ENCODE measurements at places on chromosomes 6 and 20.

- DNase-seq: no peak
These were observed 15.5 kb downstream of the ADGRF1 start for GRCh38 chr6:47026679-47027078.

DNA sequence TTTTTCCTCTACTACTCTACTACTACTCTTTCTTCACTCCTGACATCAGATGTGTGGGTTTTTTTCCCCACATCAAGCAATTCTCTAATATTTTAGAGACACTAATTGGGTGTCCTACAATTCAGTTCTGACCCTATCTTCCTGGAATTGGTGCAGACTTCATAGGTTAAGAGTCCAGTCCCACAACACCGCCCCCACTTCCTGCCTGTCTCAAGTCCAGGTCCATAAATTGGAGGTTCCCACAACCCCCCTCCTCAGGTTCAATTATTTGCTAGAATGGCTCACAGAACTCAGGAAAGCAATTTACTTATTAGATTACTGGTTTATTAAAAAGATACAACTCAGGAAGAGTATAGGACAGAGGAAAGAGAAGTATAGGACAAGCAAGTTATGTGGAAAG lies 25.7 kb upstream of the SLC2A12 start:
- no peak for DNase-seq

DNA sequence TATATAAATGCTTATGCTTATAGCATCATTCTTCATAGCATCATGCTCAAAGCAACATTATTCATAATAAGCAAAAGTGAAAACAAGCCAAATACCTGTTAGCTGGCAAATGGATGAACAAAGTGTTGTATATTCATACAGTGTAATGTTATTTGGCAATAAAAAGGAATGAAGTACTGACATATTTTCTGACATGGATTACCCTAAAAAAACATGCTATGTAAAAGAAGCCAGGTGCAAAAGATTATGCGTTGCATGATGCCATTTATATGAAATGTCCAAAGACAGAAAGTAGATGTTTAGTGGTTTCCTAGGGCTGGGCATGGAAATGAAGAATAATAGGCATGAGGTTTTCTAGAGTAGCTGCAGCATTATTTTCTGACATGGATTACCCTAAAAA lies 77.1 kb downstream of the GFRA4 start:
- DNase-seq: no peak

DNA sequence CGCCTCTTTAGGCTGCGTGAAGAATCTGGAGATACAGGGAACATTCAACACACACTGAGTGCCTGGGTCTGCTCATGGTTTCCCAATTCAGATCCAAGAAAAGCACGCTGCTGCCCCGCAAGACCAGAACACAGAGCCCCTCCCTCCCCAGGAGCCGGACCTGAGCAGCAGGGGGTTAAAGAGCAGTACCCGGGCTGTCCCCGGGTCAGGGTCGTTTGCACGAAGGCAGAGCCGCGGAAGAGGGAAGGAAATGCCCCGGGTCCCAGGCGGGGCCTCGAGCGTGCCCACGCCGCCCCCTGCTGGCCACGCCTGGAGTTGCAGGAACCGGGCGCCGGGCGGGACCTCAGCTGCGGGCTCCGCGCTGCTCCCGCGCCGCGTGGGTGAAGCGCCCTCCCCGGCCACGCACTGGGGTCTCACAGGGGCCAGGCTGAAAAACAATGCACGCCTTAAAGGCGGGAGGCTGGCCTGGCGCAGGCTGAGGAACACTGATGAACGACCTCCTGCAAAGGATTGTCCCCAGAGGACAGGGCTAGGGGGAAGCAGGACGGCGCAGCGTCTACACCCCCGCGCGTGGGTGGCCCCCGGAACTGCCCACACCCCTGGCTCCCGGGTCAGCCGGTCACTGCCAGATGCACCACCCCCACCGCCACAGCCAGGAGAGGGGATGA lies 48.9 kb downstream of the ANKRD60 start:
- no peak for DNase-seq

DNA sequence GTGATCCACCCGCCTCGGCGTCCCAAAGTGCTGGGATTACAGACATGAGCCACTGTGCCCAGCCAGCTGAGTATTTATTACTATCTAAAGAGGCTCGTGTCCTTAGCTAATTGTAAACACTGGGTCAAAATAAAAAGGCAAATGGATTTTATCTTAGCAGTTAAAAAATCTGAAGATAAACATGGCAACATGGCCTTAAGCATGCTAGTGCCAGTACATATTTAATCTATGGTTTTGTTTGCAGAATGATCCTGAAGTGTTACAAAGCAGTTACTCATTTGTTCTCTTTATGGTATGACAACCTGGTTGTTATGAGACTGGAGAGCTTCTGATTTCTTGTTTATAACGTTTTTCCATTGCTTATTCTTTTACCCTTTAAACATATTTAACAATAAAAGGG lies 3.9 kb upstream of the KIAA0408 start:
- no peak for DNase-seq
